ENCODE measurements at places on chromosomes 1 and 21.

GRCh38 chr21:39111931-39112550 is 71.2 kb downstream of the PSMG1 start:
- no peak for DNase-seq

DNA sequence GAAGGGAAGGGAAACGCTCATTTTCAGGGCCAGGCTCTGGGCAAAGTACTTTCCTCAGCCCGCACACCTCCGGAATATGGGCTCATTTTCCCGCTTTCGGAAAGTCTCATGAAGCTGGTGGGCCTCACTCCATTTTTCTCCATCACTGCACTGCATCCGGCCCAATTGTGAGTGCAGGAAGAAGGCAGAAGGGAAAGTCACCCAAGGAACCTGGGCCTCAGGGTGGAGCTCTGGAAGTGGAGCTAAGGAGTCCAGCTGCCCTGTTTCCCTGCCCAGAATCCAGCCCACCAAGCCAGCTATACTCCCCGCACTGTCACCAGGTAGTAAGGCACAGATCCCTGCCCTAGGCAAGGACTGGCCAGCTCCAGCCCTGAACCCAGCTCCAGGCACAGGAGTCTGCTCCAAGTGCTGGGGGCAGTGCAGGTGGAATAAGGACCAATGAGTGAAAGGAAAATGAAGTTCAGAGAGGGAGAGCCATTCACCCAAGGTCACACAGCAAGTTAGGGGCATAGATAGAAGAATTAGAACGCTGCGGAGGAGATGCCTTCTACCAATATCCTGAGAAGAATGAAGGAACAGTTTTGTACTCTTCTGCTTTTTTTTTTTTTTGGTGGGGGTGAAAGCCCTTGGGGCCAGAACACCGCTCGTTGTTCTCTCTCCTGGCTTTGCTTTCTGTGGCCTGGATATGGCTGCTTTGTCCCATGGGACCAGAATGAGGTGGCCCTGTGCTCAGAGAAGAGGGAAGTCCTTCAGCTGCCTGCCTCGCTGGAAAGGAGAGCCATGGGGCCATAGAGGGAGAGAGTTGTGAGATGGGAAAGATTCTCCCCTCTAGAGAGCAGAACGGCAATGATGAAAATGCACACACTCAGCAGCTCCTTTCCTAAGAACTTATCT is 10.0 kb downstream of the LRP8 start:
- DNase-seq, result no peak

DNA sequence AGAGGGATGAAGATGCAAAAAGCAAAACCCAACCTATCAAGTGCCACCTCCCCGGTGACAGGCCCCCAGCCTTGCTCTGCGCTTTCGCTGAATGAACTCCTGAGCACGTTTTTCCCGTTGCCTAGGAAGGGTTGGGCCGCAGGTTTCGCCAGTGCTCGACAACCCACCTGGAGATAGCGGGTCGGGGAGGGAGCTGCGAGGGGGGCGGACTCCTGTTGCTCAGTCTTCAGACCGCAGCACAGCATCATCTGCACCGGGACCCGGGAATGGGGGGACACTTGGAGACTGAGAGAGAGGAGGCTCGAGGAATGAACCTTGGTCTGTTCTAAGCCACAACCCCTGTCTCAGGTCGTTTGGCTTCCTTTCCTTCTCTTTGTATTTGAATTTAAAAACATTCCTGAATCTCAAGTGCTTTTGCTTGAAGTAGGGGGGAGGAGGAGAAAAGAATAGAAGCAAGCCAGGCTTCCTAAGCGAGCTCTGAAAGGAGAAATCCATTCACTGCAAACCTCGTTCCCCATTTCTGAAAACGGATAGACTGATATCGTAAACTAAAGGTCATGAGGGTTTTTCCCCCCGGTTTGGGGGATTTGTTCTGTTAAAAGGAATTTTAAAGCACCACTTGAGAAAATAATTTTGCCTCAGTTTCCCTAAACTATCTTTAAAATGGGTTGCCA is 1.2 kb downstream of the AK5 start:
- no peak for DNase-seq

DNA sequence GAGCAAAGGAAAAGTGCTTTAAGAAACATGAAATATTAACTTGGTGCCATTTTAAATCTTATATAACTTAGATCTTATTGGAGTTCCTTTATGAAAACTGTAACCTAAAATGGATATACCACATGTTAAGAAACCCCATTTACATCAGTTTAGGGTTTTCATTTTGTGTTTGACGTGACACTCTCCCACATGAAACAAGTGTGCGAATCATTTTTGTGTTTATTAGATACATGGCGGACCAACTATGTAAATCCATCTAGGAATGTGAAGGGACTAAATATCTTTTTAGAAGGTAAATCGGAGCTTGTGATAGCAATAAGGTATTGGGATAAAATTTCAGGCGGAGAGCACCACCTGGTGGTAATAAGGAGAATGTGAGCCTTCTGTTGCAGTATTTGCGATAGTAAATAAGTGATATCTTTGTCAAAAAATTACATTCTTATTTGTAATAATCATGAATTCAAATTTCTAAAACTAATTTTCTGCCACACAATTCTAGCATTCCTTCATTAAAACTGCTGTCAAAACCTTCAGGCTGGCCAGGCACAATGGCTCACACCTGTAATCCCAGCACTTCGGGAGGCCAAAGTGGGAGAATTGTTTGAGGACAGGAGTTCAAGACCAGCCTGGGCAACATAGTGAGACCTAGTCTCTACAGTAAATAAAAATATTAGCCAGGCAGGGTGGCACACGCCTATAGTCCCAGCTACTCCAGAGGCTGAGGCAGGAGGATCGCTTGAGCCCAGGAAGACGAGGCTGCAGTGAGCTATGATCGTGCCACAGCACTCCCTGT is 31.3 kb downstream of the SMAP2 start:
- DNase-seq, result peak; percentile 49

DNA sequence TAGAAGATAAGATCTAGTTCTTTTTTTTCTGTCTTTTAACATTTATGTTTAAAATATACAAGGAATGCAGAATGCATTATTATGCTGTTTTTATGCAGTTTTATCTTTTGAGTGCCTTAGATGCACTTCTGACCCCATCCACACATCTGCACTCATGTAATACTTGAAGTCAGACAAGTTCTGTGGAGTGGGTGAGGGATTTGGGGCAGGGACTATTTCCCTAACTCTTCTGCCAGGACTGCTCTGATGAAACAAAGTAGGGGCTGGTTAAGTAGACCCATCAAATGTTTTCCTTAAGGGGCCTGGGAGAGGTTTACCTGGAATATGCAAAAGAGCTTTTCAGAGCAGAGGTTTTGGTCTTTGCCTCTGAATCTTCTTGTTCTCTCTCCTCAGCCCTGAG is 11.4 kb downstream of the TRNAU1AP start:
- no peak for DNase-seq

- no peak for DNase-seq
Observed at GRCh38 chr1:201606096-201606495, 67.2 kb downstream of the NAV1 start.

DNA sequence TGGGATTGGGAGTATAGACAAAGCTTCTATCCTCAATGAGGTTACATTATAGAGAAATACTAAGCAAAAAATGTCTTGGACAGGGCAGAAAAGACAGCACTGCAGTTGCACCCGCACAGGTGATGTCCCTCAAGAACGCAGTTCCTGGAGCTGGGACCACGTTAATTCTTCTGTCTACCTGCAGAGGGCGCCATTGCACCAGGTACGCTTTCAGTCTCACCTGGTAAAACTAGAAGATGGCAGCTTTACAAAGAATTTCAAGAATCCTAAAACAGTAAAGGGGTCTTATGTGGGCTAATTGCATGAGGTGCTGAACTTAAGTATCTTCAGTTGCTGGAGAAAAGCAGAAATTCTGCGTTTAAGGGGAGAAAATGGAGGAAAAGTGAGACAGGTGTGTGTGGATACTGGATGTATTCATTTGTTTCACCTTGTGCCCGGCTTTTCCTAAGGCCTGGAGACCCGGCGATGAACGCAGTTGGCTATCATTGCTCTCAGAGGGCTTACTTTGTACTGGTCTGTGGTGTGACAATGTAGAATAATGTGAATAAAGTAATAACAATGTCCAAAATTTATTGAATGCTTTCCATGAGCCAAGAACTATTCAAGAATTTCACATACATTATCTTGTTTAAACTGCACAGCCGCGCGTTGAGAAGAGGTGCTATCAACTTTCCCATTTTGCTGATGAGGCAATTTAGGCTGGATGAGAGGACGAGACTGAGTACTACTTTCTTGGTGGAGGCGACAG is 276.3 kb upstream of the GREM2 start:
- DNase-seq, result no peak

DNA sequence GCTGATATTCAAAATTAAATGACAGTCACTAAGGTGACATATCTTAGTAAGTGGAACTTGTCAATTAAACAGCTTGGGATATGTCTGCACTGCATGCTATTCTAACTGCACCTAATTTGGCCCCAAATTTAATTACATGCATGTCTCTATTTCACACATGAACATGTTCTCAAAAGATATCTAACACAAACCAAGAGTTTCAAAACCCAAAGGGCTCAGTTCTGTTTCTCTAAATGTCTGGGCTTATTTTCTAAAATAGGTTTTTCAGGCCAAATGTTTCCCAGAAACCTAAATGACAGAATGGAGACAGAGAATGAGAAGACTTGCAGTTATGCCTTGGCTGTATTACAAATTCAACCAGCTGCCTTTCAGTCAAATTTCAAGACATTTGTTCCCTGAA is 11.3 kb downstream of the RAB29 start:
- DNase-seq, result no peak

GRCh38 chr21:16279731-16280581 is 550.2 kb downstream of the USP25 start:
- DNase-seq, result no peak

DNA sequence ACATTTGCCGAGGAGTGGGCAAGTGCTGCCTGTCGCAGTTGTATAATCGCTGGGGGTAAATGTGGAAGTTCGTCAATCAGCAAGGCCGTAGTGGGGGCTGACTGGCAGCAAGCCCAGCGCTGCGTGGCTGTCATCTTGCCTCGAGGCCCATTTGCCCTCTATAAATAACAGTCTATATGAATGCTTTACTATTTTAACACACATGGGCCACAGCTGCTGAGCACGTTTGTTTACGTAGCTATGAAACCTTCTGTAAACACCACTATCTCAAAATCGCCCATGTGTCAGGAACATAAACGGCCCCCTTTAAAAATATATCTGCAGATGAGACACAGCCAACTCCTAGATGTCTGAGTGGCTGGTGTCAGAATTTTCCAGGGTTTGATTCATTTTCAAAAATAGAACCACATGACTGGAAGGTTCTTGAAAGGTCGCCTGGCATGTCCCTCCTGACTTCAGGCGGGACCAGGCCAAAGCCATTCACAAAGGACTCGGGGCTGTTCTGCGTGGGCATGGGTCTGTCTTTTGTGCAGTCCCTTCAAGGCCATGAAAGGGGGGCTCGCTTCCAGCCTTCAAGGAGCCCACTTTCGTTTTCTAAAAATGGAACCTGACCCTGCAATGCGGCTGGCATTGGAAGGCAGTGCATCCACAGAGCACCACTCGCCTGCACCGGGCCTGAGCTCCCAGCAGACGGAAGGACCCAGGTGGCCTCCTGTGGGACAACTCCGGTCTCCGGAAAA is 205.5 kb downstream of the KCNJ6 start:
- DNase-seq, result no peak

DNA sequence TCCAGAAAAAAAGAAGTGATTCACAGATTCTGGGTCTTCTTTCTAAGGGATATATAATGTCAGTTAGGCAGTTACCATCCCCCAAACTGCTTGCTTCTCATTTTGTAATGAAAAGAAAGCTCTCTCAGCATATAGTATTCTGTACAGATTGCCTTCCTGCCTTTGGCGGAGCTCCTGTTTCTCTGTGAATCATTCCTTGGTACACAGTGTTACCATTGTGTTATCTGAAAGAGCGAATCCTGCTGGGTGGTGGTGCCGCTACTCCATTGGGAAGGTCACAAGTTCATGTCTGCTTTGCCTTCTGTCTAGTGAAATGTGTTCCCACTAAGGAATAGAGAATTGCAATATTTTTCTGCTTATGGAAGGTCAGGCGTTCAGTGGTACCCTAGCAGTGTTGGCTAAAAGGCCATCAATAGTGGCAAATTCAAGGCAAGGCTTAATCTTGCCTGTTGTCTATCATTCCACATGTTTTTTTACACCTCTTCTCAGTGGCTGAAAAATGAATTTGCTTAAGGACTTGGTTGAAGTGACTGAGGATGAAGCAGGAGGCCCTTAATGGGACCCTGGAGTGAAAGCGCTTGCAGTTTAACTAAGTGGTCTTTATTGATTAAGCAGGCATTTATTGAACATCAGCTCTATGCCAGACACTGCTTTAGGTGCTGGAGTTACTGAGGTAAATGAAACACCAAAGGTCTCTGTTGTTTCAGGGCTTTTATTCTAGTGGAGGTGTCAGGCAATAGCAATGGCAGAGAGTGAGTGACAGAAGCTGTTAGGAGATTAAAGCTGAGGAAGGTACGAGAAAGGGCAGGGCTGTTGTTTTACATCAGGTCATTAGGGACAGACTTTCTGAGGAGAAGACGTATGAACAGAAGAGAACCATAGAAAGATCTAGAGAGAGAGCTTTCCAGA is 186.7 kb downstream of the PDE4B start:
- no peak for DNase-seq

GRCh38 chr1:168673974-168674683 is 54.9 kb downstream of the DPT start:
- DNase-seq, result no peak

GRCh38 chr1:99170516-99170915 is 93.8 kb upstream of the PLPPR4 start:
- DNase-seq, result no peak

DNA sequence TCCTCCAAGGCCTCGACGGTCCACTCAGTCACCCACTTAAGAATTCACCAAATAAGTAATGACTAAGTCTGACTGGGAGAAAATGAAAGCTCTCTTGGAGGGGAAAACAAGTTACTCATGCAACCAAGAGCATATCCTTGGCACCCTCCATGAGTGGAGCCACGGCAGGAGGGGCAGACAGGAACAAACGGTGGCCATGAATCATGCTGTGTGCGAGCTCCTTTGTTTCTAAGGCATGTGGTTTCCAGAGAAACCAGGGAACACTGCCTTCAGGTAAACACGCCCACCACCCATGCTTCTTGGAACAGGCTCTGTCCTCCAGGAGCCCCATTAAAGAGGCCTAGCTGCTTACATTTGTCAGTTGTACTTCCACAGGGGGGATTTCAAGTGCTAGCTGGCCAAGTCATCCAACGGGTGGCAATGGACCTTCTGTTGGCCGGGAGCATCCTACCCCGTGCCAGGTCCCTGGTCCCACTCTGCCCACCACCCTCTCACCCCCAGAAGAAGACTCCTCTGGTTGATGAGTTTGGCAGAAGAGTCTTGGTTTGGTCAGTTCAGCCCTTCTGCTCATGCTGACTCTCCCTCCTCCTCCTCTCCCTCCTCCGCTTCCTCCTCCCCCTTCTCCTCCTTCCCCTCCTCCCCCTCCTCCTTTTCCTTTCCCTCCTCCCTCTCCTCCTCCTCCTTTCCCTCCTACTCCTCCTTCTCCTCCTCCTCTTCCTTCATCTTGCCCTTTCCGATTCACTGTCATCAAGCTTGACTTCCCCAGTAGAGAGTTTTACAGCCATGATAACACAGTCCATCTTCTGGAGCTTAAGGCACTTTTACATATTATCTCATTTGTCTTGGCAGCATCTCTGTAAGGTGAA is 107.6 kb downstream of the CCDC185 start:
- DNase-seq, result no peak
